ENCODE measurements at places on chromosomes 13 and 19. TPM values are rescaled to one million over a fixed set of nuclear protein-coding genes. Genes with fewer than 3 reads are reported as not detected.

The MIDN gene
- total RNA-seq, result 205 TPM

The CYP4F12 gene
- 4.4 TPM for total RNA-seq

The ZNF430 gene
- total RNA-seq, result 18.0 TPM

The SYT3 gene
- 0.63 TPM for total RNA-seq

The ZNF541 gene
- 0.69 TPM for total RNA-seq
